CD4-positive, alpha-beta T cell treated with Interleukin-4 for 4 hours (primary cell): ENCODE measurements at places on chromosomes 6 and 20.

DNA sequence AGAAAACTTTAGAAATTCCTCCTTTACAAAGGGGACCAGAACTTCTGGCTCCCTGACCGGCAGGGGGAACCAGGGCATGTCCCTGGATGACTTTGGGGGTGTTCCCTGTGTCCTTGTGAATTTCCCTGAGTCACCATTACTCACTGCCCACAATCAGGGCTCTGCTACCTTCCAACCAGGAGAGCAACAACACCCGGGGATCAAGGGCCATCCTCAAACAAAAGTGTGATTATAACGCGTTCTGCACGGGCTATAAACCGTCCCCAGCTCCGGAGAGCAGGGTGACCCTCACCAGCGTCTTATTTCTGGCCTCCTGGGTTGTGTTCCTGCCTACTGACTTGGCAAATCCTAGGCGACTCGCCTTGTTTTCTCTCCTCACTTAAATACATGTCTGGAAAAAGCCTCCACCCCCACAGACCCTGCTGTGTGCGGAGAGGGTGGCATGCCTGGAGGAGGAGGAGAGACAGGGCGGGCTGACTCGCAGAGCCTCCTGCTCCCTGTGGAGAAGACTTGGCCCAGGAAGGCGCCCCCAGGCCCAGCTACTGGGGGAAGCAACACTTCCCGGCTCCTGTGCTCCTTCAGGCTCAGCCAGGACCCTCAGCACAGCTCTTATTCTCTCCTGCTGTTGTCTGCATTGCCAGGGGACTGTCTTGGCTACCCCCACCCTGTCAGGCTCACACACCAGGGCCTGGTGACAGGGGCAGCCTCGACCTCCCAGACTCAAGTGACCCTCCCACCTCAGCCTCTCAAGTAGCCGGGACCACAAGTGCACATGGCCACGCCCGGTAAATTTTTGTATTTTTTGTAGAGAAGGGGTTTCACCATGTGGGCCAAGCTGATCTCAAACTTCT lies 54.1 kb downstream of the FGD2 start:
- DNase-seq: no peak

DNA sequence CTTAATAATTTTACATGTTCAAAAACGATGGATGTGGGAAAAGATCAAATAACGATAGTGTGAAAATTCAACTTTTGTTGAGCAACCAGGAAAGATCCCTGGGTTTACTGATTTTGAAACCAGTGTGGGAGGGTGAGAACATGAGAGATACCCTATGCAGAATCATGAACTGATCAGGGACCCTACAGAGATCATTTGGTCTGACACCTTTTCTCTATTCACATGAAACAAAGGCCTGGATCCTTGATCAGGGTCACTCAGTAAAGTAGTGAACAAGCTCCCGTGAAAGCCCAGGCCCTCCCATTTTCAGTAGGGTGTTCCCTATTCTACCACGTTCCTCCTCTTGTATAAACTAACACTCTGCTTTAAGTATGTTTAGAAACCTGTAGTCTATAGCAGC lies 60.5 kb upstream of the DUSP22 start:
- no peak for DNase-seq

- no peak for DNase-seq
These were observed 56.7 kb downstream of the GJA10 start for GRCh38 chr6:89950879-89951391.

DNA sequence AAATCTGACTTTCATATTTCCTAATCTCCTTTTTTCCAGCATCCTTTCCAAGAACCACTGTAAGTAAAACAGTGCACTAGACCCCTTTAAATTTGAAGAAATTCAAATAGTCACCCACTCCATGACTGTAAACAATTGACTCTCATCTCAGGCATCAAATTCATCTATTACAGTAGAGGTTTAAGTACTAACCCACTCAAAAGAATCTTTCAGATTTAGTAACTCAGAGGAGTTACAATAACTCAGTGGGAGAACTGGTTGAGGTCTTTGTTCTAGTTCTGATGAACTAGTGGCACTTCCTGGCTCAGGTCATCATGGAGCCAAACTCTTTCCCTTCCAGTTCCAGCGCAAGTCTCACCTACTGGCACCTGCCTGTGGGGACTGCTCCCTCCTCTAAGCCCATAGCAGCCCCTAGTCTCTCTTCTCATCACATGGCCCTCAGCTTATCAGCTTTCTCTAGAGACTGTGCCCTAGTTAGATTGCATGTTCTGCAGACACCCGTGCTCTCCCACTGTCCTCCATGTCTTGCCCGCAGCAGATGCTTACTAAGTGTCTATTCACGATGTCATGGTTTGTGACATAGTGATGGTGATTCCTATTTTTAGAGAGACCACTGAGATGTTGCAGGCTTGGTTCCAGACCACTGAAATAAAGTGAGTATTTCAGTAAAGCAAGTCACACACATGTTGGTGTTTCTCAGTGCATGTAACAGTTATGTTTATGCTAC lies 196.2 kb downstream of the TBC1D7 start:
- DNase-seq: no peak

DNA sequence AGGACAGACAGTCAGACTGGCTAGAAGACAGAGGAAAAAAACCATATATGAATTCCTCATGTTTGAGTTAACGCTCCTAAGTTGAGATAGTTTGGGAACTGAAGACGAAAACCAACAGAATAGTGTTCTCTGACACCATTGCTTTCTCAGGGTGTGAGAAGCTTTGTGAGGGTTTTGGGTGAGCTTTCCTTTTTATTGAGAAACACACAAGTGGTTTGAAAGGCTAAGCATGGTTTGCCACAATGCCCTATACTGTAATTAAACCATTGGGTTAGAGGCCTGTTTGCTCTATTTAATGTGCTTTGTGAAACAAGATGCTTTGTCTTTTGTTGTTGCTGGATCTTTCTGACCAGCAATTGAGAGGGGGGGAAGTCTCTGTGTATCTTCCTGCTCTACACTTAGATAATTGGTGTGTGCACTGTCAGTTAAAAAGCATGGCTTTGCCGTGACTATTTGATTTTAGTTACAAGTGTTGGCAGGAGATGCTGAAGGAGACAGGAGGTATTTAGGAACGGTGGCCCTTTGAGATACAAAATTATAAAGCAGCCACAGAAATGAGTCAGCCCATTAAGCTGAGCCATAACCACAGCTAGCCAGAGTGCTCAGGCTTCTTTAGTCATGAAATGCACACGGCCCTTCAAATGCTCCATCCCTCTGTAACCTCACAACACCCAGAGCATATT lies 273.0 kb upstream of the PREP start:
- DNase-seq: no peak

GRCh38 chr6:33583591-33584155 lies 3.6 kb upstream of the BAK1 start:
- no peak for DNase-seq

DNA sequence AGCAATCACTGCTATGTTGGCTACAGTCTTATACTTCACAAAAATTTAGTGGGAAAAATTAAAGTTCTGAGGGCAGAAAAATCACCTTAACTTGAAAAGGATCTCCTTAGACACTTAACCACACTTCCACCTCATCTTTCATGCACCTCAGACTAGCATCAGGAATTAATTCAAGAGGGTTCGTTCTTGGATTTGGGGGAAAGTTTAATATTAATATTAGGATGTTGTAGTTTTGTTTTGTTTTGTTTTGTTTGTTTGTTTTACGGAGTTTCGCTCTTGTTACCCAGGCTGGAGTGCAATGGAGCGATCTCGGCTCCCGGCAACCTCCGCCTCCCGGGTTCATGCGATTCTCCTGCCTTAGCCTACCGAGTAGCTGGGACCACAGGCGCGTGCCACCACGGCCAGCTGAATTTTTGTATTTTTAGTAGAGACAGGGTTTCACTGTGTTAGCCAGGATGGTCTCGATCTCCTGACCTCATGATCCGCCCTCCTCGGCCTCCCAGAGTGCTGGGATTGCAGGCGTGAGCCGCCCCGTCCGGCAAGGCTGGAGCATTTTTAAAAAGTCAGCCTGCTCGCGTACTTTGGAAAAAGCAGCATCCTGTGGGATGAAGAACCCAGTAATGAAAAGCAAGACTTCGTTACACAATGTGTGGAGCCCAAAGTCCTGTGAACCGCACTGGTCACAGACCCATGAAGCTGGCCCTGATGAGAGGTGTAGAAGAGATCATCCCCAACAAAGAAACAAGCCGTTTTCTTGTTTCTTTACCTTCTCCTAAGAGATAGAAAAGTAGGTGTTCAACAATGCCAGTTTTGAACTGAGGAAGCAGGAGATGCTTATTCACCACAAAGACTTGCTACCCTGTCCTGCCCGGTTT lies 194.9 kb downstream of the GPX5 start:
- no peak for DNase-seq

DNA sequence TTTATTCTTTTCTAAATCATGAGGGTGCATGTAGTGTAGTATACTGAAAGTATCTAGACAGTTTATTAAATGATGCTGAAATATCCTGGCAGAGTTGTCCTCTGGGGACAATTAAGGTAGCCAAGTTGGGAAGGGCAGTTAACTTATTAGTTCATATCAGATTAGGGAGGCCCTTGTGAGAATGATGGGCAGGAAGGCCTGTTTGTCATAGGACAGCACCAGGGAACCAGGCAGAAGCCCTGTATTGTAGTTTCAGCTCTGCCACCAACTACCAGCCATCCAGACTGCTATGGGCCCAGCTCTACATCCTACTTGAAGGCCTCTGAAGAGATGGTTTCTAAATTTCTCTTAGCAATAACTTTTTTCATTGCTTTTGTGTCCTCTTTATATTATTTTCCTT lies 4.0 kb downstream of the MYLIP start:
- no peak for DNase-seq

- DNase-seq: peak; percentile 24
These were observed 1.9 kb upstream of the AP5S1 start for GRCh38 chr20:3818155-3819151.

- peak; percentile 10 for DNase-seq
These were observed 5.4 kb downstream of the ENPP4 start for GRCh38 chr6:46135176-46135575.

GRCh38 chr6:167996424-167997199 lies 859 bp upstream of the KIF25 start:
- no peak for DNase-seq

DNA sequence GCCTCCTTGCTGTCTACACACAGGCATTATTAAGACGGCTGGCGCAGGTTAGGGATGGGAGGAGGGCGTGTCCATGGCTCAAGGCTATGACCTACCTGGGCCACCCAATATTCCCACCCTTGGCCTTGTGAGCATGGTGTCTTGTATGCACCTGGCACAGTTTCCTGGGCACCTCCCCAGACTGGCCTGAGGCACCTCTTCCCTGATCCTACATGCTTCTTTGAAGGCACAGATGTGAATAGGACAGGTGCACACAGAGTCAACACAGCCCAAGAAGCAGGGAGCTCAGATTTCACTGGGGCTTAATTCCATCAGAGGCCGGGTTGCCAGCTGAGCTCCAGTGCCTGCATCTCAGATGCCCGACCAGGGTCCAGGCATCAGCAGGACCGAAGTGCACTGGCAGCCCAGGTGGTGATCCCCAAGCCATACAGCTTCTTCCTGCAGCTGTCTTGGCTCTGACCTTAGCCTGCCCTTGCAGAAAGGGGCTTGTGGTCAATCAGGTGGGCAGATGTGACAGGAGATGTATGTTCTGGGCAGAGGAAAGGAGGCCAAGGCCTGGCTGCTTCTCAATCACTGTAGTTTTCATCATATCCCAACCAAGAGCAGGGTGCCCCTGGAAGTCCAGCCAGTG lies 287.7 kb downstream of the CLIC5 start:
- no peak for DNase-seq

- DNase-seq: no peak
These were observed 9.5 kb downstream of the FOXC1 start for GRCh38 chr6:1619098-1619672.

DNA sequence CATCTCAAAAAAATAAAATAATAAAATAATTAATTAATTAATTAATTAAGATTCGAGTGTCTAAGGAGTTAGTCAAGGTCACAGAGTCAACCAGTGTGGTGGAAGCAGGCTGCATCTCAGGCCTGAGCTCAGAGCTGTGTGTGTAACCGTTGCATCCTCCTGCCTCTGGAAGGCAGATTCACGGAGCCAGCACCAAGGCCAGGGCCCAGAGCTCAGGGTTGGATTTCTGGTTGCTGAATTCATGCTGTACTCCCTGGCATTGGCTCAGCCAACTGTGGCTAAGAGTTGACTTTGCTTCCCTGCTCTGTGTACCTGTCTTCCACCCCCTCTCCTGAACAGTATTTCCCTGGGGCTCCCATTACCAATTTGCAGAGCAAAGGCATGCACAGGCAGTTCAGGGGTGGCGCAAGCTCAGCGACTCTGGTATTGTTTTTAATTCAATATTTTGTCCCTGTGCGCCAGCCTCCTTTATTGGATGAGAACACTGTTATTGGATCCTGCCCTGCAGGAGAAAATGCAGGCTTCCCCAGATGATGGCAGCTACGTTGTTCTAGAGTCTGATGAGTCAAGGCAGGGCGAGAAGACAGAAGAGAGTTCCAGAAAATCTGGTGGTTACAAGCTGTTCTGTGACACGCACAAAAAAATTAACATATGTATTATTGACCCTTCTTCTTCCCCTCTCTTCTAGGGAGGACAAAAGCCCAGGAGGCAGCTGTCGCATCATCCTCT lies 12.3 kb upstream of the CTNNBL1 start:
- no peak for DNase-seq

DNA sequence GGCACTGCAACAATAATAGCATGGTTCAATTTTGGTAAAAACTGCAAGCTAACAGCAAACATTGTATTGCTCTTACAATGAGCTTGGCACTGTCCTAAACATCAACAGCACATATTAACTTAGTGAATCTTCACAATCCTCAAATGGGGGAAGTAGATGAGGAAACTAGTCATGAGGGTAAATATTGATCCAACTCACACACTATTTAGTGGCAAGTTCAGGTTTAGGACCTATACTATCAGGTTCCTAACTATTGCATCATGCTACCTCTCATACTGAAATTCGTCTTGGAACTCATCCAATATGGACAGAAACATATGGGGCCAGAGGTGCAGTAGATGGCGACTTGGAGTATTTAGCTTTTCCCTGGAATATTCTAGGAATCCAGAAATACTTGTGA lies 34.2 kb downstream of the FKBP1C start:
- no peak for DNase-seq

GRCh38 chr6:108118359-108118724 lies 43.8 kb upstream of the OSTM1 start:
- DNase-seq: no peak

- DNase-seq: peak; percentile 74
These were observed 58.6 kb downstream of the PPP1R3G start for GRCh38 chr6:5143634-5144311.

DNA sequence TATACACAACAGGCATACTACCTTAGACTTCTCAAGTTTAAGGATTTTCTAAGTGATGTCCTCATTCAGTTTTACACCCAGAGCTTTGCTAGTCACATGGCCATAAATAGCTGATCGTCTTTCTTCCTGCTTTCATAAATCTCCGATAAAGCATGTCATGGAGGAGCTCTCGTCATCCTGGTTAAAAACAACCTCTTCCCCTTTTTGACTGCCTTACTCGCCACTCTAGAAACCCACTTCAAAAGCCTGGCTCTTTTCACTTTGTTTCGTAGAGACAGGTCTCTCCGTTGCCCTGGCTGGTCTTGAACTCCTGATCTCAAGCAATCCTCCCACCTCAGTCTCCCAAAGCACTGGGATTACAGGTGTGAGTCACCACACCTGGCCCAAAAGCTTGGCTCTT lies 67.0 kb upstream of the SMIM29 start:
- no peak for DNase-seq

GRCh38 chr6:112019589-112019988 lies 34.3 kb upstream of the CCN6 start:
- no peak for DNase-seq
